Ovary (tissue), 10 donors: ENCODE measurements at places on chromosomes 2 and 18. TPM values are rescaled to one million over a fixed set of nuclear protein-coding genes. Genes with fewer than 3 reads are reported as not detected.
A peak's percentile ranks its signal among the peaks of the same experiment; 100 is the strongest.

- no peak overlapping the region for H3K27ac ChIP-seq
- no peaks in the 10 kb centered on the region for H3K4me1 ChIP-seq
- no peak overlapping the region for H3K4me3 ChIP-seq
- H3K27me3 ChIP-seq: no peaks in the 10 kb centered on the region
- H3K36me3 ChIP-seq: no peaks in the 10 kb centered on the region
- DNase-seq: no peak
These were observed 7.8 kb downstream of the CDK15 start for GRCh38 chr2:201813996-201814760.

SPC25 gene
- 0.48 TPM for total RNA-seq

DNA sequence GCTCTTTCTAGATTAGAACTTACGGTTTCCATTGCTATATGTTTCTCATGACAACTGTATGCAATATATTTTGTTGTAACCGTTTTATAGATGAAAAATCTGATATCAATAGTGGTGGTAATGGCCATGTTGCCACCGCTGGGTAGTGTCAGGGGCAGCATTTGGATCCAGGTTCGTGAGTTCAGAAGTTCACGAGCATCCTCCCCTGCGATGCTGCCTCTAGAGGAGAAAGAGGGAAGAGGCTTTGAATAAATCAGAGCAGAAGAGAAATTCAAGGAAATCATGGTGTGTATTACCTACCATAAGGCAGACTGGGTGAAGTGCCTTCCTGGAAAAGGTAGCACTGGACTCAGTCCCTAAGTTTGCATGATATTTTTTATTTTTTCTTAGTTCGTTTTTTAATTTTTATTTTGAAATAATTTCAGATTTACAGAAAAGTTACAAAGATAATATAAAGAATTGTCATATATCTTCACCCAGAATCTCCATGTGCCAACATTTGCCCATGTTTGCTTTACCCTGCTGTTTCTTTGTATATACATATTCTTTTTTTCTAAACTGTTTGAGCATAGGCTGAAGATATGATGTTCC lies 3.3 kb upstream of the ZBTB7C start:
- no peaks in the 10 kb centered on the region for H3K4me1 ChIP-seq
- no peaks in the 10 kb centered on the region for H3K27me3 ChIP-seq
- no peak overlapping the region for H3K4me3 ChIP-seq
- no peak for DNase-seq

AQP12A gene
- total RNA-seq: not detected

DNA sequence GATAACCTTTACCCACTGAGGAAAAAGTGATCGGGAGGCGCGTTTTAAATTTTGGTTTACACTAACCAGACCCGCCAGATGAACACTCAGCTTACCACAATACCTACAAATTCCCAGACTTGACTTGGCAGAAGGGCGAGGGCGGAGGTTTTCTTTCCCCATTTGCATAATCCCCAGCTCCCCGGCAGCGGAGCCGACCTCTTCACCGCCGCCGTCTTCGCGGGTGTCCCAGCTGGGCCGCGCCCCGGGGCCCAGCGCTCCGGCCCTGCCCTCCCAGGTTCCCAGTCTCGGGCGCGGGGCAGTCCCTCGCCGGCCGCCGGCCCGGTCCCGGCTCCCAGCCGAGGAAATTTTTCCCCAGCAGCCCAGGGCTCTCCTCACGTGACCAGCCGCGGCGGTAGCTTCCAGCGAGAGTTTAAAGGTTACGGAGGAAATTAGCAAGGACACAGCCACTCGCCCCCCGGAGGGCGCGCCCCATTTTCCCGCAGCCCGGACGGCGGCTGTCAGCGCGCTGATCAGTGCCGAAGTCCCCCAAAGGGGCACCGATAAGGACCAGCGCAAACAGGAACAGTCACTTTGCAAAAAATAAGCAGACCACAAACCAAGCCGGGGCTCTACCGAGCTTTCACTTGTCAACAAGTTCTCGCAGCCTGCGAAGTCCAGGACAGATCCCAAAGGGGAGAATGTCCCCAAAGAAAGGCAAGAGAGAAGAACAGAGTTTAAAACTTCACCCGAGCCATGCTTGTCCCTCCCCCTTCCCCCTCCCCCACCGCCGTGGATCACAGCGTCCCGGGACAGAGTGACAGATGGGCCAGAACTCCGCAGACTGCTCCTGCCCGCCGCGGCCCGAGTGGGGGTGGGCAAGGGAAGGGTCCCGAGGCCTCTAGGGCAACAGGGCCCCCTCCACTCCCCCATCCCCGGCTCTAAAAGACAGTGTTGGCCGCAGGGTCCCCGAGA lies 1.3 kb upstream of the PRKCE start:
- no peaks in the 10 kb centered on the region for H3K27me3 ChIP-seq
- H3K4me3 ChIP-seq: peak overlapping the region; percentile 88
- no peaks in the 10 kb centered on the region for H3K36me3 ChIP-seq
- DNase-seq: peak; percentile 83
- H3K27ac ChIP-seq: peak overlapping the region; percentile 100

UGT1A8 gene
- not detected for total RNA-seq

DNA sequence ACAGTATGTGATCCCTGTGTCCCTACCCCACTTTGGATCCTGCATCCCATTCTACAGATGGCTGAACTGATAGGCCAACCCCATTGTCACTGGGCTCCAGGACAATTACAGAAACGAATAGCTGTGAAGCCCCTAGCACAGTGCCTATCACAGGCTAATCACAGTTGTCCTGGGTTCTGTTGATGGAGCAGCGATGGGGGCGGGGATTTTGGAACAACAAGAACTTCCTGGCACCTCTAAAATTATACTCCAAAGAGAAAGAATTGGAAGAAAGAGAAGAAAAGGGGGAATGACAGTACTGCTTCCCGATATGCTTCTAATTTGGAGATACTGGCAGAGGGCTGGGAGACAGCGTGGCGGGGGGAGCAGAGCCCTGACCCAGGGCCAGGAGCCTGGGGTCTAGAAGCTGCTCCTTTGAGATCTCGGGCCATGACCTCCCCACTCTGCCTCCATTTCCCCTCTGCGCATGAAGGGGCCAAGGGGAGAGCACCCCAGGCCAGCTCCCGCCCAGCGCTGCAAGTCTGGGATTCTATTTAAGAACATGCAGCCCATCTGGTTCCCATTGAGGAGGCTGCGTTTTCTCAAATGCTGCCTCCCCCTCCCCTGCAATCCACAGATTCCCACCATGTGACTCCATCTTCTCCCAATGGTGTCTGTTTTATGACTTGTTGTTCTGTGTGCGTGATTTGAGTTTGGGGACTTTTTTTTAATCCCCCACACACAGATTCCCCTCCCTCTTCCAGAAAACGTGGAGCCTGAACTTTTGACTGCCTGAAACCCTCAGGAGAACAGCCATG lies 202.7 kb downstream of the CYP26B1 start:
- no peak overlapping the region for H3K27ac ChIP-seq
- H3K27me3 ChIP-seq: no peaks in the 10 kb centered on the region
- DNase-seq: no peak
- H3K36me3 ChIP-seq: no peaks in the 10 kb centered on the region

GRCh38 chr18:5284808-5285207 lies 10.7 kb downstream of the ZBTB14 start:
- no peaks in the 10 kb centered on the region for H3K4me1 ChIP-seq
- DNase-seq: no peak
- H3K4me3 ChIP-seq: no peak overlapping the region
- no peaks in the 10 kb centered on the region for H3K27me3 ChIP-seq
- H3K27ac ChIP-seq: no peak overlapping the region
- H3K36me3 ChIP-seq: no peaks in the 10 kb centered on the region

DNA sequence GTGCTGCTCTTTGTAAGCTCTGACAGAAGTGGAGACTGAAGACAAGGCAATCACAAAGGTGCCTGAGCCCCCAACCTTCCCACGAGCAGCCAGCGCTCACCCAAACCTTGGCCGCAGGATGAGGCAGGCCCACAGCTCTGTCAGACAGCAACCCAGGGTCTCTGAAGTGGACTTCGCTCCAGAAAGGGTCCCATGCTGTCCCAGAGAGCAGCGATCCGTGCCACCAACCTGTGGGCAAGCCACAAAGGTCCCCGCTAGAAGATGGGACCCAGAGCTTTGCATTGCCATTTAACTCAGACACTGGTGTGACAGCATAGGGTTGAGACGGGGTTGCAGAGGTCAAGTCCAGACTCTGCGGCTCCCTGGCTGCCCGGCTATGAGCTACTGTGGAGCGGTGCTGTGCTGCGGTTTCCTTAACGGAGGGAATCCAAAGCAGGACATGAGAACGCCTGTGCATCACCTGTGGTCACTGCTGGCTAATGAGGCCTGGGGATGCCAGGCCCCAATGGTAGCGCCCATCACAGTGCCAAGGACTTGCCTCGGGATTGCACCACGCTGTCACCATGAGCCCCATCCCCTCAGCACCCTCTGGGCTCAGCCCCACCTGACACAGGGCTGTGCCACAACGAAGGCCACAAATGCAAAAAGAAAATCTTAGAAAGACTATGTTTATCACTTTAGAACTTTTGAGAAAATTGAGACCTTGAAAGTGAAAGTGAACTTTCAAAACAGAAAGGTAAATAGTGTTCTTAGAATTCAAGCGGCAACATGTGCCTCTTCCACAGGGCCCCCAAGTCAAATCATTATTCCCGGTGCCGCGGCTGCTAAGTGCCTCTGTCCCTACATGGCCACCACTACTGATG lies 103.4 kb downstream of the HDAC4 start:
- H3K27me3 ChIP-seq: no peaks in the 10 kb centered on the region
- peaks cover 25% of the 10 kb centered on the region for H3K4me1 ChIP-seq
- H3K27ac ChIP-seq: no peak overlapping the region
- H3K4me3 ChIP-seq: no peak overlapping the region
- H3K36me3 ChIP-seq: no peaks in the 10 kb centered on the region

DNA sequence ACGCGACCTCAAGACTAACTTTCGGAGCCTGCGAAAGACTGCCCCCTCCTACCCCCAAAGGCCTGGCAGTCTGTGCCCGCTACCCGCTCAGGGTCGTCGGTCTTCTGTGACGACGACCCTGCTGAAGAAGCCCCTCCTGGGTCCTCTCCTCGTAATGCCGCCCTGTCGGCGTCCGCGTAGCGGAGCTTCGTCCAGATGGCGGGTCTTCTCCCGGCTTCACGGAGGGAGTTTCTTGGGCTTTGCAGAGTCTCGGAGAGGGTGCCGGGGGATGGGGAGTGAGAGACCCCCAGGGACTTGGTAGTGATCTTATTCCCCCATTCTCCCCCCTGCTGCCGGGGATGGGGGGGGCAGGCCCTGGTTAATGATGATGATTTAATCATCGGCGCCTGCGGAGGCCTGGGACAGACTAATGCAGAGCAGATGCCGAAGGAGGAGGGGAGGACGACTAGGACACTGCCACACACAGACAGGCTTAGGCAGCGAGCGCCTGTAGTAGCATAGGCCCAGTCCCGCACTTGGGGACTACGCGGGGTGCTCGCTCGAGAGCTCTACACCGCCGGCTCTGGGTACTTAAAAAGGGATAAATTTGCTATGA lies 528 bp upstream of the PCGF1 start:
- peaks cover 5% of the 10 kb centered on the region for H3K4me1 ChIP-seq
- H3K36me3 ChIP-seq: no peaks in the 10 kb centered on the region
- no peak for DNase-seq
- peak overlapping the region; percentile 99 for H3K27ac ChIP-seq

PRKAG3 gene
- total RNA-seq: not detected

DNA sequence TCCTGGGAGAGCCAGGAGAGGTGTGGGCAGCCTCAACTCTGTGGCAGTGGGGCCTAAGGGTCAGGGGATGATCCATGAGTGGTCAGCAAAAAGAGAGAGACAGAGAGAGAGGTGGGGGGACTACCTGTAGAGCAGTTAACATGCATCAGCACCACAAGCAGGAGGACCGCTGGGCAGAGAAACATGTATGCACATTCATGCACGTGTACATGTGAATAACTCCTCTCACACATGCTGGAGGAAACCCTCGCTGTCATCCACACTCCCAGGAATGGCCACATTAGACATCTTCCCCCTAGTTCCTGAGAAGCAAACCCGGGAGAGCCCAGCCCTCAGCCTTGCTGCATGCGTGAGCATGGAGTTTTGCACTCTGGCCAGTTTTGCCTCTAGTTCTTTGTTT lies 166.1 kb downstream of the SMAD7 start:
- H3K4me3 ChIP-seq: no peak overlapping the region
- H3K36me3 ChIP-seq: no peaks in the 10 kb centered on the region
- H3K27ac ChIP-seq: no peak overlapping the region
- no peaks in the 10 kb centered on the region for H3K27me3 ChIP-seq

DNA sequence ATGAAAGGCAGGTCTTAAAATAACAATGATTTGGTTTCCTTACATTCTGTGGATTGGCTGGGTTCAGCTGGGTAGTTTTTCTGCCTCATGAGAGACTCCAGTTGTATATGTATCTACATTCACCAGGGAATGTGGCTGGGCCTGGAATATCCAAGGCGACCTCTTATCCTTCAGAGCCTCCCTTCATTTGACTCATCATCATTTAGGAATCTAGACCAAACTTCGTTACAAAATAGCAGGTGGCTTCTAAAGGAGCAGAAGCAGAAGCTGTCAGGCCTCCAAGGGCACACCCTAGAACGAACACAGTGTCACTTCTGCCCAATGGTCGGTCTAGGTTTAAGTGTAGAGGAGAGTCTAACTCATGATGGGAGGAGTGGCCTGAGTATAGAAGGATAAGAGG lies 204.2 kb downstream of the EN1 start:
- H3K27me3 ChIP-seq: no peaks in the 10 kb centered on the region
- no peaks in the 10 kb centered on the region for H3K4me1 ChIP-seq
- no peaks in the 10 kb centered on the region for H3K36me3 ChIP-seq
- no peak overlapping the region for H3K27ac ChIP-seq

DNA sequence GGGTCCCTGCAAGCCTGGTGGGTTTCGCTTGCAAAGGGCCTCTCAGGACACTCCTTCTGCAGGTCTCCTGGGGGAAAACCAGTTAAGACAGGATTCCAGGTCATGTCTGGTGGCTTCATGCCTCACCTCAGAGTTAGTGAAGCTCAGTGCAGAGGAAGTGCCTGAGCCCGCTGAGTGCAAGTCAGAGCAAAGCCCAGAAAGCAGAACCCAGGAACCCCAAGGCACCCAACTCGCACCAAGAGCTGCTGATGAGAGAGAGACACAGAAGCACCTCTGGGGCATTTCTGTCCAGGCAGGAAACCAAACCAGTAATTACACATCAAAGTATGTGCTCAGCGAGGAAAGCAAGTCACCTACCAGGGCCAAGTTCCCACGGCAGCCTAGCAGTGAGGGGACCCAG lies 78.4 kb downstream of the ARHGEF4 start:
- DNase-seq: no peak
- H3K27ac ChIP-seq: no peak overlapping the region
- H3K4me1 ChIP-seq: no peaks in the 10 kb centered on the region
- H3K36me3 ChIP-seq: no peaks in the 10 kb centered on the region
- H3K4me3 ChIP-seq: no peak overlapping the region

- H3K27ac ChIP-seq: no peak overlapping the region
- no peak overlapping the region for H3K4me3 ChIP-seq
- no peaks in the 10 kb centered on the region for H3K27me3 ChIP-seq
These were observed 51.0 kb upstream of the ABCA12 start for GRCh38 chr2:215189393-215189792.

- no peaks in the 10 kb centered on the region for H3K36me3 ChIP-seq
- no peaks in the 10 kb centered on the region for H3K4me1 ChIP-seq
- H3K27ac ChIP-seq: no peak overlapping the region
- DNase-seq: no peak
These were observed 14.2 kb upstream of the CXCR4 start for GRCh38 chr2:136131961-136132824.

GRCh38 chr2:230326453-230327417 lies at the start of gene SP140L:
TSS of gene SP140L (plus strand) at chr2:230327193. CDS start at chr2:230327270, 77 bp downstream.
- peak; percentile 70 for DNase-seq
- no peak within 1 kb of the TSS for H3K27ac ChIP-seq
- no peaks in the 10 kb centered on the region for H3K36me3 ChIP-seq
- H3K4me1 ChIP-seq: peaks cover 6% of the 10 kb centered on the region
